ENCODE measurements at places on chromosomes 2 and 18. TPM values are rescaled to one million over a fixed set of nuclear protein-coding genes. Genes with fewer than 3 reads are reported as not detected.

DNA sequence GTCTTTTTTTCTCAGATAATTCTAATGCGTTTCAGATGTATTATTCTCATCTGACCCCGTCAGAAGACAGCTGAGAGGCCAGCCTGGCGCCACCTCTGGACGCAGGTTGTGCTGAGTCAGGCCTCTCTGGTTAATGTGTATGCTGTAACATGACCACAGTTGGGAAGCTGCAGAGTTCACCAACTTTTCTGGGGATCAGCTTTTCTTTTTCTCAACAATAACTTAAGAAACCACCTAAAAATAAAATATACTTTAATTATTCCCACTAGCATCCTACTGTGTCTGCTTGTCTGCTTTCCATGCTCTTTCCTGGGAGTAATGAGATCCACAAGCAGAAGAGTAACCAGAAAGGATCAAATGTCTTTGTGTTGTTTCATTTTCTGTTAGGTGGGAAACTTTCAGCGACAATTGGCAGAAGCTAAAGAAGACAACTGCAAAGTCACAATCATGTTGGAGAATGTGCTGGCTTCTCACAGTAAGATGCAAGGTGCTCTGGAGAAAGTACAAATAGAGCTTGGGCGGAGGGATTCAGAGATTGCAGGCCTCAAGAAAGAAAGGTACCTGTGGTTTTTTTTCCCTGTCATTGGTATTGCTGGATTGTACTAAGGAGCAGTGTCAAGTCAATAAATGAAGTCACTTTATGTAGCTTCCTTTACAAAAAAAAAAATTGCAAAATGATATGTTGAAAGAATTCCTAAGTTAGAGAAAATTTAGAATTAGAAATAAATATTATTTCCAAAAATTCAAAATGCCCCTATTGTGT, 79.8 kb downstream of the CCDC150 start:
- no peak for DNase-seq

GRCh38 chr2:238382381-238382781, 44.3 kb upstream of the ASB1 start:
- DNase-seq = no peak

- DNase-seq = no peak
These were observed 1733.6 kb upstream of the CELF4 start for GRCh38 chr18:39299152-39299551.

GRCh38 chr2:113158884-113159553, 14.8 kb upstream of the PSD4 start:
- DNase-seq = no peak

DNA sequence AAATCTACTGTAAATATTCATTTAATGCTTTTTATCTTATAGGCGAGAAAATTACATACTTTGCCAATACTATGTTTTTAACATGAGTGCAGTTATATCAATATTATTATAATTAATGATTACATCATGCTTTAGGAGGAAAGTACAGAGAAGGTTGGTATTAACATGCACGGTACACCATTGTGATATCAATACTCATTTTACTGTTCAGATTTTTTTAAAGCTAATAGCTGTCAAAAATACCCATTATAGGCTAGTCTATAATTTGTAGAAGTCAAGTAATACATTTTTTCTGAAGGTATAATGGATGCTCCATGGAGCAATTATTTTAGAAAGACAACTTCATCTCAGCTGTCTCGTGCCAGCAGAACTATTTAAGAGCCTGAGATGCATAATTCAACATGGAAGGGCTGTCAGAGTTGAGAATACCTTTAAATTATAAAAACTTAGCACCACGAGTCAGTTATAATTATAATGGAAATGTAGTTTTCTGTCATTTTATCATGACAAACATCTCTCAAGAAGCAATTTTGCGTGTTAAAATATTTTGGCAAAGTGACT, 1641.7 kb upstream of the ACVR2A start:
- no peak for DNase-seq

The CYBRD1 gene
- 108 TPM for total RNA-seq

The MYOM1 gene
- 8.2 TPM for total RNA-seq
